LoVo (cell line): ENCODE measurements at places on chromosomes 3 and 15.

DNA sequence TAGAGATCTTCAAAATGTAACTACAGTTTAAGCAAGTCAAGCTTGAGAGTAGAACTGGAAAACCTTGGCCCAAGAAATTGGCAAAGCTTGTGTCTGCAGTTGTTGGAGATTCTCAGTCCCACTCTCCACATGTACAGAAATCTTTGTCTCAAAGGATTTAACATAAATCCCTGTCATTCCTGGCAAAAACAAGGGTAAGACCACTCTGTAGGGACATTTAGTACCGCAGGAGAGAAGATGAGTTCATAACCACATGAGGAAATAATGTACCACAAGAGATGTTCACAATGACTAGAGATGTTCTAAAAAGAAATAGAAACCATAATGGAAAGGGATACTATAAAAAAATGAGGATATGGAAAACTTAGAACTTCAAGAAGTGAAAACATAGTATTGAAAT, 73.7 kb downstream of the RAB7A start:
- DNase-seq: no peak

GRCh38 chr15:59388670-59389069, 16.0 kb upstream of the MYO1E start:
- no peak for DNase-seq

DNA sequence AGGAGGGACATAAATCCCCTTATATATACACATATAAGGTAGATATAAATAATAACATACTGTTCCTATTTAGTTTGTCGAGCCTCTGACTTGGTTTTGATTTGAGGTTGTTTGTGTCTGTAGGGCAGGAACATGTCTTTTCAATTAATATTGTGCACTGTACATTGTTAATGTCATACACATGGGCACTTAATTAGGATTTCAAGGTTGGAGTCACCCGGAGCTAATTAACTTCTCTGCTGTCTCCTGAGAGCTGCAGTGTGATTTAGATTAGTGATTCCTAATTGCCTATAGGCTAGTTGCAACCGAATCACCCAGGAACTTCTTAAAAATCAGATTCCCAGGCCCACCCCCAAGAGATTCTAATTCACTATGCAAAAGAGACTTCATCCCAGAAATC, 50.4 kb upstream of the FILIP1L start:
- no peak for DNase-seq

GRCh38 chr3:53939086-53939582, 47.5 kb upstream of the SELENOK start:
- DNase-seq: no peak

- no peak for DNase-seq
Measured at GRCh38 chr3:3800080-3800455, 837 bp downstream of the LRRN1 start.

DNA sequence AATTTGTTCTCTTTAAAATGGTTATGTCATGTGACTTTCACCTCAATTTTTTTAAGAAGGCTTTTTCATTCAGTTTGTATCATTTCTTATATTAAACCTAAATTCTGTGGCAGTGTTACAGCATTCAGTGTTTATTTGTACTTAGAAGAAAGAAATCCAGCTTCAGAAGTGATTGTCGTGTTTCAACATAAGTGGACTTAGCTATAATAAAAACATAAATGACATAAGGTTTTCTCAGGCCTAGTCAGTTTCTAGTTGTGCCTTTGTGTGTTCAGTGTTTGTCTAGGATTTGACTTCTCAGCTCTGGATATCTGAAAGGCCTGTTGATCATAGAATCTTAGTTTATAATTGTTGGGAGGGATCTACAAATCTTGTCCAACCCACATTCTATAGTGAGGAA, 80.5 kb downstream of the STT3B start:
- DNase-seq: no peak

DNA sequence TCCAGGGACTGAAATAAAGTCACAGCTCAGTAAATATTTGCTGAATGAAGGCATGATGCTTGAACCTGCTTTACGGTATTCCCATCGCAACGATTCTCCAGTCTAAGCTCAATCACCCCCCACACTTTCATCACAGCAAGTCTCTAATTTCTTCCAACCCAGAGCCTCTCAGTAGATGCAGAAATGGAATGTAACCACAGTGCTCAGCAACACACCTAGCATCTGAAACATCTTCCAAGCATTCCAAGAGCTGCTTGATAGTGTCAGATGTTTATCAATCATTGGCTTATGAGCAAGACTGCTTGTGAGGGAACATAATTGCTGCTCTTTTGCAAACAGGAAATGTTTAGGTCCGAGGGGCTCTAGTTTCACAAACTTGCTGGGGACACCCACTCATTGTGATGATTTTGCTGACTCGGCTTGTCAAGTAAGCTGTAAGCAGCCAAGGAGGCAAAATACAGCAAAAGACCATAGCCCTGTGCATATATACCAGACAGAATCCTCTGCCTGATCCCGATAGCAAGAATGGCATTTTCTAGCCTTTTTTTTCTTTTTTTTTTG, 751.2 kb downstream of the NR2F2 start:
- DNase-seq: no peak

GRCh38 chr3:127174284-127174683, 18.6 kb upstream of the PRR23E start:
- no peak for DNase-seq

DNA sequence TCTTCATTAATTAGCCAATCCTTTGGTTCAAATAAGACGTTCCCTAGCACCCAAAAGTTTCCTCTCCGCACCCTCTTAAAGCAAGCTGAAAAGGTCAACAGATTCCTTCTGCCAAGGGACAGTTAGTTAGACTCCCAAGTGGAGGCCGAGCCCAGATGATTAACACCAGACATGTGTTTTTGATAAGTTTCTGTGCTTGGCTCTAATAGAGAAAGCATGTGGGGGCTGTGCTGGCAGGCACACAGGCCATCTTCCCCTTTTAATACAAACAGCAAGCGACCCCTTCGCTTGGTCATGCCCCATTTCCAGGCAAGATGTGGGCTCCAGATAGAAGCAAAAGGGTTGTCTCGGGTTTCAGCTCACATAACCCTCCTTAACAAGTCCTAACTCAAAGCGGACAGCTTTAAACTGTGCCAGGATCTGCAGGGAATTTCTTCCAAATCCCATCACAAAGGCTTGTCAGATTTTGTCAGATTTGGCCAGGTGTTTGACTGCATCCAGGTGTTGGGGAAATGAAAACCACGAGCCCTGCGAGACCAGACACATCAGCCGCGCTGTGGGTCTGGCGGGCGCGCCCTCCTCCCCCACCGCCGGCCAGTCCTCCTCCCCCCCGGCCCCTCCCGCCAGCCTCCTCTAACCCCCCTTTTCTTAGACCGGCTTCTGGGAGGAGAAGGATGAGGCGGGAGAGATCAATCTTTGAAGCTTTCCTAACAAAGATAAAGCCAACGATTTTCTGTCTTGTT, 3.3 kb downstream of the HES1 start:
- DNase-seq: no peak

DNA sequence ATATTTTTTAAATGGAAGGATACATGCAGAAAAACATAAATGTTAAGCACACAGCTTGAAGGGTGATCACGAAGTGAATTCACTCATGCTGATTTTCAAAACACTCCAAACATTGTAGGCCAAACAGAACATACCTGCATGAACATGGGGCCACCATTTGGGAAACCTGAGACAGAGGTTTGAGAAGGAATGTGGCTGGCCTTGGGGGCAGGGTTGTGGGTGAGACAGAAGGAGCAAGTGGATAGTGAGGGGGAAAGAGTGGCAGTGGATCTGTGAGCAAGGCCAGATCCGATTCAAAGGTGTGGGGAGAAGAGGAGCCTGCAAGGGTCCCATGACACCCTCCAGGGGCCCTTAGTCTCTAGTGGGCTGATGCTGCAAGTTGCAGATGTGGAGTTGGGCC, 94.9 kb downstream of the HMG20A start:
- no peak for DNase-seq

DNA sequence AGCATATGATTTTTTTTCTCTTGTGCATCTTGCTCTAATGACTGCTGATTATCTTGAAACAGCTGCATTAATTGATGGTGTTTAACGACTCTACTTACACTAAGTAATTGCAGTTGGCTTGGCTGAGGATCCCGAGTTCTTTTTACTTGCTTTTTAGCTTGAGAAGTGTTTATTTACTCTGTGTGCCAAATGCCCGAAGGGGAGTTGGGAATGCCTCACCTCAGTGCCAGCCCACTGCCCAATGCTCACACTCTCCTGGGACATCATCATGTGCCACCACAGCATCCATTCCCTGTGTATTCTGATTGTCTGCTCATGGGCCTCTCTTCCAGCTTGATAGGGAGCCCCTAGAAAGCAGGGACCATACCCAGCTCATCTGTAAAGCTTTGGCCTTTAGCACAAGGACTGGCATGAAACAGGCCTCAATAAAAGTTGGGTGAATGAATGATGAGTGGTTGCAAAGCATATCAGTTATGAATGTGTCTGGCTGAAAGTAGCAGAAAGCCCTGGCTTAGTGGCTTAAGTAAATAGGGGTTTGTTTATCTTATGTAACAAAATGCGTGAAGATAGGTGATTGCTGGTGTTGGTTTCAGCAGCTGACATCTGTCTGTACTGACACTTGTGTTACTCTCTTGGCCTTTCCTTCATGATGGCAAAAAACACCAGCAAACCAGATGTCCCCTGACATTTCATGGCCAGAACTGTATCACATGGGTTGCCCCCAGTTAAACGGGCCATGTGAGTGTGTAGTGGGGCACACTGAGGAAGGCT, 8.1 kb downstream of the PXYLP1 start:
- DNase-seq: no peak

DNA sequence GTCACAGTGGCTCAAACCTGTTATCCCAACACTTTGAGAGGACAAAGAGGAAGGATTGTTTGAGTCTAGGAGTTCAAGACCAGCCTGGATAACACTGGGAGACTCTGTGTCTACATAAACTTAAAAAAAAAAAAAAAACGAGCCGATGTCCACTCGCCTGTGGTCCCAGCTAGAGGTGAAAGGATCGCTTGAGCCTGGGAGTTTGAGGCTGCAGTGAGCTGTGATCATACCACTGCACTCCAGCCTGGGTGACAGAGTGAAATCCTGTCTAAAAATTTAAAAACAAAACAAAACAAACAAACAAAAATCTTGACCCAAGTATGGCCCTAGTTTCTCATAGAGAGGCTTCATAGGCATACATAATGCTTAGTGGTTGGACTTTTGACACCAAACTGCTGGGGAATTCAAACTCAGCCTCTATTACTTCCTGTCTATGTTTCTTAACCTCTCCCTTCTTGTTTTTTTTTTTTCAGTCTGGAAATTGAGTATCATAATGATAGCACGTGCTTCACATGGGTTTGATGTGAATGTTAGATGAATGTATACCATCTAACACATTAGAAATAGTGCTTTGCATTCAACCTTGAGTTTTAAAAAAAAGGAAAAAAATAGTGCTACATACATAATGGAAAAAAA, 46.4 kb upstream of the CAPN7 start:
- no peak for DNase-seq

DNA sequence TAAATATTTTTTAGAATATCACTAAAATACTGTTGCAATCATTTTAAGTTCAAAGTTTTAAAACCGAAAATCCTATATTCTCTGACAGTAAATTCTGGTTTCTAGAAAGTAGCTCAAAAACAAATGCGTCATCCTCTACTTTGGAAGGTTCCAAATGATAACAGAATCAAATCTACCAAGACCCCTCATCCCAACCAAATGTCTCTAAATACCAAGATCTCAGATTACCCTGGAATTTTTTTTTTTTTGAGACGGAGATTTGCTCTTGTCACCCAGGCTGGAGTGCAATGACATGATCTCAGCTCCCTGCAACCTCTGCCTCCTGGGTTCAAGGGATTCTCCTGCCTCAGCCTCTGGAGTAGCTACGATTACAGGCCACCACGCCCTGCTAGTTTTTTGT, 16.8 kb downstream of the TBL1XR1 start:
- DNase-seq: no peak

- no peak for DNase-seq
Measured at GRCh38 chr3:127717357-127718244, 44.8 kb downstream of the ABTB1 start.

DNA sequence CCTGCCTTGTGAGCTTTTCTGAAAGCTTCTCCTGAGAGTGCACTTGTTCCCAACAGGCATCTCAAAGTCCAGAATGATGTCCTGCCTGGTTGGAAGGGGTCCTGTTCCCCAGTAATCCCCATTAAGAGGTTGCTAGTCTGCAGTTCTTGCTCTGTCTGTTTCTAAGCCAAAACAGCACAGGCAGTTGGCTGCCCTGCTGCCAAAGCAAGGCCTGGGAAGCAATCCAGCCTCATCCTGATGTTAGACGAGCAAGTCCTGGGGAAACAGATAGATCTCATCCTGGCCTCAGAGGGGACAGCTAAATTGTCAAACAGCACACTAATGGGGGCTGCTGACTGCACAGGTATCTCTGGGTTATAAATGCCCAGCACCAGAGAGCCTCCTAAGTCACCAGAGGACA, 198.0 kb downstream of the EPHB1 start:
- no peak for DNase-seq

GRCh38 chr15:81751816-81752545, 293.8 kb downstream of the MEX3B start:
- no peak for DNase-seq

DNA sequence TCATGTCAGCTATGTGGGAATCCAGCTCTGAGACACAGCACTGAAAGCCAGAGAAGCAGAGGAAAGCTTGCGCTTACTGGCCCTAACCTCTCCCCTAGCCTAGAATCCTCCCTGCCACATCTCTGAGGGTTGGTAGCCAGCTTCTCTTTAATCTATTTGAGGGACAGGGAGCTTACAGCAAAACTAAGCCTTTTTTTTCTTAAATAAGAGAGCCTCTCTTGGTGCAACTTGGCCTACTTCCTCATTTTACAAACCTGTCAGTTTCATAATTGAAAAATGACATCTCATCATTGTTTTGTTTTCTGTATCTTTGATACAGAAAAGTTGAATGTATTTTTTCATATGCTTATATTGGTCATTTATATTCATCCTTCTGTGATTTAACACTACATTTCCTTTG, 193.9 kb downstream of the ZNF621 start:
- no peak for DNase-seq

- DNase-seq: no peak
Measured at GRCh38 chr3:55615039-55615693, 128.1 kb upstream of the WNT5A start.

DNA sequence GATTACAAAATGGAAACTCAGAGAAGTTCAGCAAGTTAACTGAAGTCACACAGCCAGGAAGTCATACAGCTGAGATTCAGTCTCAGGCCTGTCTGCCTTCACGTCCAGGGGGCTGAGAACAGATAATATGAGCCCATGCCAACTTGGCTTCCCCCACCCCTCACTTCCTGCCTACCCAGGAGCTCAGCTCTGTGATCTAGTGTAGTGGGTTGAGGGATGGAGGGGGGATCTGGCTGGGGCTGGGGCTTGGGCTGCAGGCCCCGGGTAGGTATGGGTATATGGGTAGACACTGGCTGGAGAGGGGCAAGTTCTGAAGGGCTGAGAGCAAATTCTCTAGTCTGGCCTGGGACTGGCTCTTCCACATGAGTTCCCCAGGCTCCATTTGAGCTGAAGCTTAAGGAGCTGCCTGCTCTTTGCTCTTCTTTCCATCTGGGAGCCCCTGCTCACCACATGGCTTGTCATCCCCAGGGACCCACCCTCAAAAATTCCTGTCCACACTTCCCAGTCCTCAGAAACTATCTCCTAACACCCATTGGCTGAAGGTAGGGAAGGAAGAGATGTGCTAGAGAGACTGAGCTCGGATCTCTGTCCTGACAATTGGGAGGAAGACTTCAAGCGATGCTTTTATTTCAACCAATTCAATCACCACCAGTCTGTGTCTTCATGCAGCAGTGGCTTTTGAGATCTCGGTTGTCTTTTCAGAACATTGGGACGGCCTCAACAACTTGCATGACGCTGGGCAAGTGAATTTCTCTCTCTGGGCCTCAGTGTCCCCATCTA, 2.0 kb downstream of the RASGRF1 start:
- DNase-seq: no peak
